ENCODE measurements at places on chromosomes 4 and X.

GRCh38 chr4:81502564-81502963 is 30.9 kb upstream of the RASGEF1B start:
- no peak for DNase-seq

DNA sequence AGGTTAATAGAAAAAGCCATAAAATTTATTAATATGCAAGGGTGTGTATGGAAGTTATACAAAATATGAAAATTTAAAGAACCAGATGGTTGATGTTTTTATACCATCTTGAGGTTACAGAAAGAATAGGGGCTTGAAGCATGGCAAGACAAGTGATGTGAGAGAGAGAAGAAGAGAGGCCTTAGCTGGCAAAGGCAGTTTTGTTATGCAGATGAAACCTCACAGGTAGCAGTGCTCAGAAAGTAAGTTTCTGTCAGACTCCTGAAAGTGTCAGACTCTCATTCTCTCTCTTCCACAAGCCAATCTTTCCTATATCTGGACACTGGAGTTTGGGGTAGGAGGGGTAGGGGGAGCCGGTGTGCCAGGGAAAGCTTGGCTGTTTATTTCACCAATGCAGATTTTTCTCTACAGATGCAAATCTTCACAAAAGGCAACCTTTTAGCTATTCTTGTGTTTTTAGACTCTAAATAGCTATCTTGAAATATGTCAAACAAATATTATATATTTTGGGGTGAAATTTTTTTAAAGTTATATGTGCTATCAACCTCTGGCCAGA is 124.5 kb downstream of the CFAP299 start:
- DNase-seq: no peak

- no peak for DNase-seq
Observed at GRCh38 chrX:102787283-102787682, 66.7 kb downstream of the GPRASP3 start.

DNA sequence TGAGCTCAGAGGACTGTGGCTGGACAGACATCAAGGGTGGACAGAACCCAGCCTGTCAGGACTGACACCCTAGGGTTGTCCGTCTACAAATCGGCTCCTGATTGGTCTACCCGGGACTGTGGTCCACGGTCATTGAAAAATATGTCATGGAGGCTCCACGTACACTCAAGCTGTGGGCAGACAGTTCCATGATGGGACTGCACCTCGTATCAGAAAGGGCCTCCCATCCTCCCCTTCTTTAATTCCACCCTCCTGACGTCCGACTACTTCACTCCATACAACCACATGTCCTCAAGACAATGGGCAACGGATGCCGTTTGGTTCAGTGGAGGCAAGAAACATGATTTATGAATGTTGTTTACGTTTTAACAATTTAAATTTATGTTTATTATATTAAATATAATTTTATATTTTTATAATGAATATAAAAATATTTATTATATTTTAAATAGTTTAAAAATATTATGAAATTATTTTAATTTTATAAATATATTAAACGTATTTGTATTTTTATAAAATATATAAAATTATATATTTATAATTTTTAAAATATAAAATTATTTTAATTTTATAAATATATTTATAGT is 58.0 kb upstream of the SHOX start:
- DNase-seq: no peak

GRCh38 chrX:43882294-43882681 is at the start of gene MAOB:
Gene MAOB (minus strand): TSS chrX:43882450. CDS start chrX:43882299, 151 bp downstream.
- DNase-seq: no peak

DNA sequence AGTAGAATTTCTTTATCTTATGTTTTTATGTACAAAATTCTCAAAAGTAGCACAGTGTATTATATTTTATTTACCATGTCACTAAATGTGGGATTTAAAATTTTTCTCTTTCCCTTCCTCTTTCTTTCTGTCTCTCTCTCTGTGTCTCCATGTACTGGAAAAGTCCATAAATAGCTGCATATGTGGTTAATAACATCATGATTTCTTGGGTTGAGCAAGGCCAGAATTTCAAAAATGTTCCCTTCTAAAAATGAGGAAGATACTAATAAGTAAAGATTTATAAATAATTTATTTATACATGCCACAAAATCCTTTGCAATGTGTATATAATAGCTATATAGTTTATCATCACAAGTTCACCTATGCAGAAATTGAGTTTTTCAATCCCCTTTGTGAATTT is 29.1 kb upstream of the DKK2 start:
- DNase-seq: no peak

GRCh38 chr4:138668309-138668708 is 347.3 kb upstream of the NOCT start:
- DNase-seq: no peak

DNA sequence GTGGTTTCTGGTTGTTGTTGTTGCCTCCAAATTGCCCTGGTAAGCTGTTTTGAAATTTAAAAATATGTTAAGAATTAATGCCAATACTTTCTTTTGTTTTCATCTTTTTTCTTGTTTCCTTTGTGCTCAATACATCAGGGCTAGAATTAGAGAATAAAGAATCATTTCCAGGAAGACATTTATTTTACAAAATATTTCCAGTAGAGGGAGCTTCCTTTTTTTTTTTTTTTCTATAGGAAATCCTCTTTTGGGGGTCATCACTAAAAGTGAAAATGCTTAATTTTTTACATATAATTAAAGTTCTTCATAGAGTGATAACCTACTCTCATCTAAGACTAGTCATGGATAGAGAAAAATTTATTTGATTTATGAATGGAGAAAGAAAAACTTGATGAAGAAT is 2.4 kb downstream of the GLRA3 start:
- no peak for DNase-seq
